ENCODE measurements at places on chromosomes 2 and 18.

DNA sequence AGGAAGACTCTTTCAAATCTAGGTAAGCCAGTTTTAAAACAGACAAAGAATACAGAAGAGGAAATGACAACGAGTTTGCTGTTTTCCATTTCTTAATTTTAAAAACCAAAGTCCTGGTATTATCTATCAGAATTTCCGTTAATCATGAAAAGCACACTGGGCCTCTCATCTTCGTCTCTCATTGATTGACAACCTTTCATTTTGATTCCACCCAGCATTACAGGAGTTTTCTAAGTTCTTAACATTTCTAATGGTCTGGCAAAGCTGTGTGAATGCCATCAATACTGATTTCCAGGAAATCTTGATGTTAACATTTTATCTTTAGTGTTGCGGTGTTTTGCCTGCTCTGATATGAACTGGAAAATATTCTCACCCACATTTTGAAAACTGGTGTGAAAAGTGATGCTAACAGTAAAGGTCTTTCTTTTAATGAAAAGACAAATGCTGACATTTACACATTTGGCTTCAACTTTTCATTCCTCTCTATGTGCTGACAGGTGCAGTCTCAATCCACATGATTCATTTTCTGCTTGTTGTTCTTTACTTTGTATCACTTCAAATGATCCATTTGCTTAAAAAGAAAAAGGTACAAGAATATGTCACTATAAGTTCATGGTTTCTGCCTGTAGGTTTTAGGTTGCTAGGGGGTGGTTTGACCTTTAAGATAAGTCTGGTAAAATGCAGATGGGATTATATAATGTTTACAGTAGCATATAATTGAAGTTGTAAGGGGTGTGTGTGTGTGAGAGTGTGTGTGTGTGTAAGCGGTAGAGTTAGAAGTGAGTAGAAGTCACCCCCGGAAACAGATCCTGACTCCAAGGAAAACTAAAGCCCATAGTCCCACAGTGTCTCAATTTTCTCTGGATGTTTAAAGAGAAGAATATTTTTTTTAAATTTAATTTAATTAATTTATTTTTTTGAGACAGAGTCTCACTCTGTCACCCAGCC lies 29.5 kb downstream of the SCYGR8 start:
- DNase-seq: no peak

DNA sequence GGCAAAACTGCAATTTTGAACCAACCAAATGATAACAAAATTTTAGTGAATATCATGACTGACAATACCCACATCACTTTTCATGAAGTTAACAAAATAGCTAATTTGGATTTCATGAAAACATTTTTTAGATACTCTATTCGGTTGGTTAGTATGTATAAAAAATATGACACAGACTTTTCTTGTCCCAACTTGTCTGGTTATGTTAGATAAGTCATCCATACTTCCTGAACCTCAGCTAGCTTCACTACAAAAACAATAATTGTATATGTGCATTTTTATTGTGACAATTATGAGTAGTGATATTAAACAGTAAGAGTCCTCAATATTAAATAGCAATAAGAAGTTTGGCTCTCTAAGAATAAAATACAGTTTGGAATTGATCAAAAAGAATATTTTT lies 408.1 kb upstream of the DSEL start:
- no peak for DNase-seq

- DNase-seq: no peak
Measured at GRCh38 chr2:202109737-202110184, 36.7 kb downstream of the KIAA2012 start.

DNA sequence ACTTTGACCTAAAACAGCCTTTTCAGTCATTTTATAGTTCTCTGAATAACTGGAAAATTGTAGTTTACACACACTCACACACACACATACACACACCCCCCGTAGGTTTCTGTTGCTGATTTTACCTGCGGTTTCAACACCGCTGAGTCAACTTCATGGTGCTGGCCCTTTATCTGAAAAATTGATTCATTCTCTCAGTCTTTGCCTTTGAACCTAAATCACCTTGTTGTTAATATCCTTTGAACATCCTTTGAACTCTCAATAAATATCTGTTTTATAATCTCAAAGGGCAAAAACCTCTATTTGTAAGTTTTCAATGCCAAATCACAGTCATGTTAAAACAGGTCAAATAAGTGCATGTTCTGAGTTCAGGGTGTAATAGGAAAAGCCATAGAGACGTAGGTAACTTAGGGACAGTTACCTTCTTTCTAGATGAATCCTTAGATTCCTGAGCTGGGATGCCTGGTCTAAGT lies 109.0 kb upstream of the BZW1 start:
- no peak for DNase-seq

Measured in RCC 7860 (cell line).